Cardiac muscle cell (in vitro differentiated cells and primary cell): ENCODE measurements at places on chromosomes 7 and 10. TPM values are rescaled to one million over a fixed set of nuclear protein-coding genes. Genes with fewer than 3 reads are reported as not detected.

FFAR4 gene
- polyA plus RNA-seq, result not detected in 2 replicates

GNAI1 gene
- 31.8 and 38.8 TPM in 2 replicates for polyA plus RNA-seq

GRCh38 chr10:58457761-58458616 is 54.7 kb upstream of the BICC1 start:
- DNase-seq, result no peak

DNA sequence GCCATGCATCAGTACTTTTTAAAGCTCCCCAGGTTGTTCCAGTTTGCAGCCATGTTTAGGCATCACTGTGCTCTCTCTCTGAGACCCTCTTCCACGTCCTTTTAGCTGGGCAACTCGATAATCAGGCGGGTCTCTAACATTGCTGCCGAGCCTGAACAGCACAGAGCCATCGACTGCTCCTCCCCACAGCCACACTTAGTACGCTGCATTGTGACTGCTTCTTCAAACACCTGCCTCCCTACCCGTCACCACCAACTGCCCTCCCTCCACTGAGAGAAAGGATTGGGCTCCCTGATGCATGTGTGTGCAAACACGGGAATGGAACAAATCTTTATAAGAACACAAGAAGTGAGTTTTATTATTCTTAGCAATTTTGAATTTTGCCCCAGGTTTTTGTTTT is 11.4 kb upstream of the TACR2 start:
- DNase-seq, result no peak

- DNase-seq, result peak; percentile 78
These were observed at the start of gene CUX1 for GRCh38 chr7:101817471-101818286. CUX1 (plus strand) TSS chr7:101817626; CDS start chr7:101817640, 14 bp downstream.

DNA sequence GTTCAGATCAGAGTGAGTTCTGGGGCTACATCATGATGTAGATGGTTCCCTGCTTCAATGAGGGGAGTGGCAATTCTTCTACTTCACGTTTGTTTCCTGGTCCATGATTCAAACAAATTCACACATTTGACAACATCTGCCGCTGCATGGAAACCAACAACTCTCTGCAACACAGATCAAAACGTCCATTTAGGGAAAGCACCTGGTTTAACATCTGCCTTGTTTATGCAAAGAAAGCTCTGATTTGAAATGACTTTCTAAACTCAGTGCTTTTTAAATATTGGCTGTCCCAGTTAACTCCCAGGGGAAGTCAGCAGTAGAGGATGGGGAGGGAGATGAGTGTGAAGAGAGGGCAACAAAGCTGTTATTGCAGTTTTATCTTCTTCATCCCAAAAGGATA is 93.8 kb downstream of the GAD2 start:
- no peak for DNase-seq
